Skeletal muscle cell (primary cell): ENCODE measurements at places on chromosomes 4 and X.

GRCh38 chrX:13574600-13574999, 5.2 kb downstream of the EGFL6 start:
- no peak for DNase-seq

GRCh38 chr4:14247767-14248166, 620.2 kb upstream of the BOD1L1 start:
- no peak for DNase-seq

GRCh38 chrX:88438209-88438608, 308.8 kb upstream of the CPXCR1 start:
- no peak for DNase-seq

GRCh38 chr4:71025654-71026053, 32.2 kb downstream of the DCK start:
- no peak for DNase-seq

DNA sequence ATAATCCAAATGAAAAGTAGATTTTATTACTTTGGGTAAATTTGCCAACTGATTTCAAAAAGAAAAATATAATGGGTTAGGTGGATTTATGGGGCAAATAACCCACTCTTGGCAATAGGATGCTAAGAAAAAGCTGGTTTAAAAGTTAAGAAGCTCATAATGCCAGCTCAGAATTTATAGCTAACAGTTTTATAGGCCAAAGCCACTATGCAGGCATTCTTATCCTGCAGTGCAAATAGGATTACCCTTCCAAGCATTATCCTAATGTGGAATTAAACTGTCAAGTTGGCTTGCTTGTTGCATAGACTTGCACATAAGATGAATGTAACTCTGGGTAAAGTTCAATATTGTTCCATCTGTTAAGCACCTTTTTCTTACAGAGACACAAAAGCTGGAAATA, 703.0 kb downstream of the PCDH18 start:
- DNase-seq: no peak
